ENCODE measurements at places on chromosomes 3 and 15.

DNA sequence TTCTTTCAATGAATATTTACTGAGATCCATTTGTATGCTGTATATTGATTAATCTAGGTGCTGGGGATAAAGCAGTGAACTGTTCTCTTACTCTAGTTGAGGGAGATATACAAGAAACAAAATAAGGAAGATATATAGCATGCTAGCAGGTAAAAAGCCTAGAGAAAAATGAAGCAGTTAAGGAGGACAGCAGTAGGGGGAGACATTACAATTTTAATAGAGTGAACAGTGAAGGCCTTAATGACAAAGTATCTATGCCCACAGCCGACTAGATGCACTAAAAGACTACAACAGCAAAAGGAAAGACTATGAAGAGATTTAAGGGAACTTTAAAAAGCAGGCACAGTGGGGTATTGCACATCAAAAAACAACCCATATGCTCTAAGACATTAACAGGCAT is 81.4 kb downstream of the XRN1 start:
- no peak for DNase-seq

- no peak for DNase-seq
These were observed 76.7 kb downstream of the ADAMTS17 start for GRCh38 chr15:100264994-100265640.

DNA sequence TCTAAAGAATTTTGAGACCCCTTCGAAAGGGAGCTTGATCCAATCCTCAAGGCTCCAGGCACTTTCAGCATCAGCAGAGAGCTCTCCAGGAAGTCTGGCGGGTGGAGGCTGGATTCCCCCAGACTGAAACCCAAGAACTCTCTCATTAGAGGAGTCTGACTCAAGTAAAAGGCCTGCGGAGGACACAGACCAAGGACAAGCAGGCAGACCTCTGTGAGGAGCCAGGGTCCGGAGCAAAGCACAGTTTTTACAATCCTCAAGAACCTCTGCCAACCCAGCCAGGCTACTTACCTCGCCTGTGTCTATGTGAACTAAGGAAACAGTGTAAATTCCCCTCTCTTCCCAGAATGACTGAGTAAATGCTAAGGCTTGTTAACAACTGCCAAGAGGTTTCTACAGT is 86.2 kb downstream of the FBN1 start:
- no peak for DNase-seq

DNA sequence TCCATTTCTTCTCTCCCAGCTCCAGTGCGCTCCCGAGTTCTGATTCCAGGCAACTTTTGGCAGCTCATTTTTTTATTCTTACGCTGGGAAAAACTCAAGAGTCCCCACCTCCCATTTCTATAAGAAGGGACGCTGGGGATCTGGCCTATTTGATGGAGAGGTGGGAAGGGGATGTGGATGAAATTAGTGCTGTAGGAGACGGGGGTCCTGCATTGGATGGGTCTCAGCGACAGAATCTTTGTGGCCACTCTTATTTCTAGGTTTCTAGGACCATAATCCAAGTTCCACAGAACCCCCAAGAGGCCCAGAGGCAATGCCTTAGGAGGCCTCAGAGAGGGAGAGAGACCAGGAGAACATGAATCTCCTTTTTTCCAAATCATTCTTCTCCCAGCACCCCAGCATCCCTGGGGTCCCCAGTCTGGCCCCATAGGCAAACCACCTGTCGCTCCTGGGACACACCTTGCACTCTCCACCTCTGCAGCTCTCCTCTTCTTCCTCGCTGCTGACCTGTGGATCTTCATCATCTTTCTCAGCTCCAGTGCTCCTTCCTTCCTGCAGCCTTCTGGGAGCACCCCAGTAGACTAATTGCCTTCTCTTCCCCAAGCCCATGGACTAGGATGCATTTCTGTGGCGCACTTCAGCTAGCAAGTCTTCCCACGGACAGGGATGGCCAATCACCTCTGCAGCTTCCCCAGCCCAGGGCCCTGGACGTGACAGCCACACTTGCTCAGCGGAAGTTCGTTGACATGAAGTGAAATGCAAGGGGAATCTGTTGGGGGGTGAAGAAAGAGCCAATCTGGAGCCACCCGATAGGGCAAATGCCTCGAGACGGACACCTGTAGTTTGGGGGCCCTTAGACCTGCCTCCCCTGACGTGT is 100.1 kb upstream of the ALDH1A3 start:
- DNase-seq, result no peak

DNA sequence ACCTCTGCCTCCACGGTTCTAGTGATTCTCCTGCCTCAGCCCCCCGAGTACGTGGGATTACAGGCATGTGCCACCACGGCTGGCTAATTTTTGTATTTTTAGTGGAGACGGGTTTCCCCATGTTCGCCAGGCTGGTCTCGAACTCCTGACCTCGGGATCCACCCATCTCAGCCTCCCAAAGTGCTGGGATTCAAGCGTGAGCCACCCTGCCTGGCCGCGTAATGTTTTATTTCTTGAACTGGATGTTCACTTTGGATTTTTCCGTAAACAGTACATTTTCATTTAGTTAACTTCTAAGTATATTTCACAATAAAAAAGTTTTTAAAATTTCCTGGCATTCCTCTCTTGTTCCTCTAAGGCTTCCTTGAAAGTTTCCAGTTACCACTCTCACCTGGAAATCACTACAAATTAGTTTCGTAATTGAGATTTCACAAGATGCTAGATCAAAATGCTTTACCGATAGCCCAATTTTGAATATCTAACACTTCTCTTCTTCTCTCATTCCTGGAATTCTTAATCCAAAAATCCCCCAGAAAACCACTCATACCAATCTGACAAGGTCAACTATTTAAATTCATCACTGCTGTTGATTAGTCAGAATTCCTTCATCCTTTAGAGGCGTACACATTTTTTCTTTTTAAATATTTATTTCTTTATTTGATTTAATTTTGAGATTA is 44.7 kb upstream of the INO80 start:
- no peak for DNase-seq

DNA sequence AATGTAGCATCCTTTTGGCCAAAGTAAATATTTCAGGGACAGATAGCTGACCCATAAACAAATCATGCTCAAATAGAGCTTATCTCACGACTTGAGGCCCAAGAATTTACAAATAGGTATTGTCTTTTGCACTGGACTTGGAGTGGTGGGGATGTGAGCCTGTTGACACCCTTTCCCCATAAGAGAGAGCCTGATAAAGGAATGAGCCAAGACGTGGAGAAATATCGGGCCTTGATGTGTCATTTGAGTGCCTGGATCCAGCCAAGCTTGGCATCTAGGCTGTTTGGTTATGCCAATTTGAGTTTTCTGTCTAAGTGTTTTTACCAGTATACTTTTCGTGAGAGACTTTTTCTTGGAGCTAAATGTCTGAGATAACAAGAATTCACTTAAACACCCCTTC is 112.9 kb upstream of the RGMA start:
- no peak for DNase-seq

DNA sequence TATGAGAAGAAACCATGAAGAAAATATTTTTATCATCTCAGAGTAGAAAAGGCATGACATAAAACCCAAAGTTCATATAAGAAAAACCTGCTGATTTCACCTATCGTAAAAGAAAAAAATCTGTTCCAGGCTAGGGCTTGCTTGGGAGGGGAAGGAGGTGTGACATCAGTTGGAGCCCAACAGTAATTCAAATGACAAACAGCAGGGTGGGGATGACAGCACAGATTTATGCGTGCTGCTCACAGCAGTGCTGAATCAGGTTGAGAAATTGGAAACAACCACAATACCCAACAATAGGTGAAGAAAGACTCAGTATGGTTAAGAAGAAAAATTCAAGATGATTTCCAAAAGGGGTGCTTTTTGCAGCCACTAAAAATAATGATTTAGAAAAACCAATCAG is 172.4 kb downstream of the PDE8A start:
- no peak for DNase-seq

DNA sequence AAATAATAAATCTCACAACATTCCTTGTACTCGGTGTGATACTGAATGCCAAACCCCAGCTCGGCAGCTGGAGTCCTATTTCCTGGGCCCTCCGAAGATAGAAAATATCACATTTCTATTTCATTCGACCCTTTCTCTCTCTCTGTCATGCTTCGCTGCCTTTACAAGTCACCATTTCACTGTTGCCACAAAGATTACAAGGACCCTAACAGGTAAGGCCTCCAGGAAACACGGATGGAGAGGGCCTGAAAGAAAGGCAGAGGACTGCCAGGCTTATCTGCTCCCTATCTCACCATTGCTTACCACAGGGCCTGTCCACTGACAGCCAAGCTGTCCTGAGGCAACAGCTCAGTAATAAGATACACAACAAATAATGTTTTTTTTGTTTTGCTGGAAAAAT is 376.5 kb downstream of the MECOM start:
- DNase-seq, result no peak

GRCh38 chr3:187025656-187026316 is 95.5 kb downstream of the ST6GAL1 start:
- no peak for DNase-seq

GRCh38 chr15:28113394-28114113 is 14.4 kb upstream of the OCA2 start:
- DNase-seq, result no peak

DNA sequence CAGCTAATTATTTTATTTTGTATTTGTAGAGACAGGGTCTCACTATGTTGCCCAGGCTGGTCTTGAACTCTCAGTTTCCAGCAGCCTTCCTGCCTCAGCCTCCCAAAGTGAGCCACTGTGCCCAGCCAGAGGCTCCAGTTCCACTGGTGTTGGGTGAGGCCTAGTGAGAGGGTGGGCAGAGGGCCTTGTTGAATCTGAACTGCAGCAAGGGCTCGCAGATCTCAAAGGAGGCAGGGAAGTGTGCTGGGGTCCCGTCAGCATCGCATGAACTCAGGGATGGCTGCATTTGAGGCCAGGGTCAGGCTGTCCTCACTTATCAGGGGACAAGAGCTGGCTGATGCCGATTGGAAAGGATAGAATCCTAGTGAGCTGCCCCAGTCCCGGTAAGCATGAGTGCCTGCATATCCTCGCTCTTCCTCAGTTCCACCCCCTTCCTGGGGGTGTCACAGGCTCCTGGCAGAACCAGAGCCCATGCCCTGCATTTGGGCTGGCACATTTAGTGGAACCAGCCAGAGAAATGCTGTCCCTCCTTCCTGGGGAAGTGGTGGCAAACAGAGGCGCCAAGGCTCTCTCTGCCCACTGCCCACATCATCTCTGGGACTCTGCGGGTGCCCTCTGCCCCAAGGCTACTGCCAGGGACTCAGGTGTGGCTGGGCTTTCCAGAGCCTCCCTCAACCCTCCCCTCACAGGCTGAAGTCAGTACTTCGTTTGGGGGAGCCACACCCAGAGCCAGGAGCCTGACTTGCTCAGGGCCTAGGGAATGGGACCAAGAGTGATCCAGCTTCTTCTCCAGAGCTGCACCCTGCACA is 24.1 kb downstream of the ALS2CL start:
- DNase-seq, result no peak

GRCh38 chr3:141796889-141797781 is 33.9 kb downstream of the GRK7 start:
- no peak for DNase-seq

DNA sequence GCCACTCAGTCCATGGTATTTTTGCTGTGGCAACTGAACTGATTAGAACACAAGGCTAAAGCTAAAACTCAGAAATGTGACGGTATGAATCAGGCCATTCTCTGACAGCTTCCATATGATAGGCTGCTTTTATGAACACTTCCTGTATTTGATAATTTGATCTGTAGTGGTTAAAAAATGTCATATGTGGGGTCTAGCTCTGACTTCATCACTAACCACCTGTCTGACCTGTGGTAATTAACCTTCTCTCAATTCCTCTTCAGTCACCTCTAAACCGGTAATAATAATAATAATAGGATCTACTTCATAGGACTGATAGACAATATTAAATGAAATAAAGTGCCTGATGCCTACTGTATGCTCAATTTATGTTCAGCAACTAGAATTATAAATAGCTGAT is 223.2 kb downstream of the MBNL1 start:
- no peak for DNase-seq

- DNase-seq, result no peak
These were observed 130.9 kb upstream of the RASGRP1 start for GRCh38 chr15:38695249-38696108.

GRCh38 chr3:4506559-4507023 is 13.4 kb downstream of the ITPR1 start:
- DNase-seq, result no peak

DNA sequence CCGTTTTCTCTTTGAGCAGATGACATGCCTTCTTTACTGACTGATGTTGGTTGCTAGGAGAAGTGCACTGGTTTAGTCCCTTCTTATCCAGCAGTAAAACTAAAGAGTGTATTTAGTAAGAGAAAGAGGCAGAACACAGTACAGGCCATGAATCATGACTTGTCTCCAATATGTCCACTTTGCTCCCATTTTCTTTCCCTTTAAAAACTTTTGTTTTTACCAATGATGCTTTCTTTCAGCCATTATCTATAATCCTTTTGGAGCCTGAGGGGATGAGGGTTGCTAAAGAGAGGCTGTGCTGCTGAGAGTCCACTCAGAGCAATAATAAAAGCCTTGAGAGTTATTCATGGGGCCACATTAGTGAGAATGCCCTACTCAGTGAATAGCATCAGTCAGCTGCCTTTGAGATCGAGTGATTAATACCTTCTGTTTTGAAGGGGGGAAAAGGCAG is 12.2 kb downstream of the ROBO2 start:
- no peak for DNase-seq

DNA sequence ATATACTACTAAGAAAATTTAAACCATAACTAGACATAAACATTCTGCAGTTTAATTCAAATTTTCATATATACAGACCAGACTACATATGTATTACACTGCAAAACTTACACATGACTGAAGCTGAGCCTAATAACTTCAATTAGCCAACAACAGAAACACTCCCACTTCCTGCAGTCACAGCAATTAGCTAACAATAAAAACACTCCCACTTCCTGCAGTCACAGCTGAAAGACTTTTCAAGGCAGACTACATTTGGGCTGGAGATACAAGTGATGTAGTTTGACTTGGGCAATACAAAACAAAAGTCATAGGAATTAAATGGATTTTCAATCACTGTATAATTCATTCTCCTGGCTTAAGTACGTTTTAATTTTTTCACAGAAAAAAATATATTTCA is 10.3 kb downstream of the TM2D3 start:
- DNase-seq, result no peak

DNA sequence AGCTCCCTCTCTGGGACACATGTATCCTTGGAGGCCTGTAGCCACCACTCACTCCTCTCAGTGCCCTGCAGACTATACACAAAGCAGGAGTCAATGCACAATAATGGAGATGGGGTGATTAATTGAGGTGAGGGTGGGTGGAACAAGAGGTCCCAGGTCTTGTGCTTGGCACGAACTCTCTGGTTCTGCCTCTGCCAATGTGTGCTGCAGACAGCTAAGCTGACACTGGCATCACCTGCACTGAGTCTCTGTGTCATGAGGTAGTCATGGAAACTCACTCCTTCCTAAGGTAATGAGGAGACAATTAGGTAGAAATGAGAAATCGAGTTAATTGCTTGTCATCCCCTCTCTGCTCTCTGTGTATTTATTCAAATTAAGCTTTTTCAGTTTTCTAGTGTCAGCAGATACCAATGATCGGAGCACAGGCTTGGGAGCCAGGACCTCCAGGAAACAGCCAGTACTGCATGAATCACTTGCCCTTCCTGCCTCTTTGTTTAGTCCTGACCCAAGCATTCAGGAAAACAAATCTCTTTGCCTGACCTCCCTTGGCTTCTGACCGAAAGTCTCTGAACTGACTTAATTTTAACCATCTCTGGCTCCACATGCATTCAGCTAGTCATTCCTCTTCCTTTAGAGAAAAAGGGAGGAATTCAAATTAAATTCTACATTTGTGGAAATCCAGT is 56.7 kb downstream of the DRD3 start:
- no peak for DNase-seq

Measured in stimulated activated CD8-positive, alpha-beta memory T cell treated with anti-CD3 and anti-CD28 coated beads, Interleukin-2, amount 100 ng/mL, for 1 hour (primary cell).